ENCODE measurements at places on chromosomes 4 and X. TPM values are rescaled to one million over a fixed set of nuclear protein-coding genes. Genes with fewer than 3 reads are reported as not detected.

Gene ANOS1
- total RNA-seq: not detected

Gene MAP7D2
- total RNA-seq: 0.32 TPM

Gene RASSF6
- 4.0 TPM for total RNA-seq

Gene PPP1R2C
- not detected for total RNA-seq

Gene CFAP99
- total RNA-seq: not detected

Gene ANXA3
- 0.64 TPM for total RNA-seq

Gene PAGE4
- total RNA-seq: not detected

Gene PAK3
- total RNA-seq: 0.05 TPM

Gene MAGEB1
- total RNA-seq: not detected

Gene SYTL5
- total RNA-seq: not detected

Gene ADAM29
- not detected for total RNA-seq

Gene JADE3
- 45.3 TPM for total RNA-seq

Gene SHISA3
- not detected for total RNA-seq

Gene NALF2
- total RNA-seq: not detected

Gene SLC10A4
- total RNA-seq: not detected

Gene PDLIM3
- not detected for total RNA-seq

Gene SCML2
- 2.1 TPM for total RNA-seq

Data from activated B cell treated with CpG ODN at 0.5 μM for 24 hours (primary cell).